ENCODE measurements at places on chromosomes 1 and 21. TPM values are rescaled to one million over a fixed set of nuclear protein-coding genes. Genes with fewer than 3 reads are reported as not detected.
A peak's percentile ranks its signal among the peaks of the same experiment; 100 is the strongest.

PTGS2 gene
- 21.0 TPM for total RNA-seq

SERPINC1 gene
- not detected for total RNA-seq

- no peak for DNase-seq
Observed at GRCh38 chr21:43953021-43953420, 59.1 kb upstream of the TRAPPC10 start.

- no peak for DNase-seq
Observed at GRCh38 chr1:154342132-154342531, 16.8 kb downstream of the ATP8B2 start.

DNA sequence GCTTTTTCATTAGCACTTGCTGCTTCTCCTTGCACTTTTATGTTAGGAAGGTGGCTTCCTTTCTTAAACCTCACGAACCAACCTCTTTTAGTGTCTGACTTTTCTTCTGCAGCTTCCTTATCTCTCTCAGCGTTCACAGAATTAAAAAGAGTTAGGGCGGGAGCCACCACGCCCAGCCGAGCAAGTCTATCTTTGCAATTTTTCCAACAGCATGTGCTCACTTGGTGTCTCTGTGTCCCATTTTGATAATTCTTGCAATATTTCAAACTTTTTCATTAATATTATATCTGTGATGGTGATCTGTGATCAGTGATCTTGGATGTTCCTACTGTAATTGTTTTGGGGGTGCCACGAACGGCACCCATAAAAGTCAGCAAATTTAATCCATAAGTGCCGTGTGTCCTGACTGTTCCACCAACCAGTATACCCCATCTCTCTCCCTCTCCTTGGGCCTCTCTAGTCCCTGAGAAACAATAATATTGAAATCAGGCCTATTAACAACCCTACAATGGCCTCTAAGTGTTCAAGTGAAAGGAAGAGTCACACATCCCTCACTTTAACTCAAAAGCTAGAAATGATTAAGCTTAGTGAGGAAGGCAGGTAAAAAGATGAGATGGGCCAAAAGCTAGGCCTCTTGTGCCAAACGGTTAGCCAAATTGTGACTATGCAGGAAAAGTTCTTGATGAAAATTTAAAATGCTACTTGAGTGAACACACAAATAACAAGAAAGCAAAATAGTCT lies 15.9 kb upstream of the ITPKB start:
- no peak for DNase-seq

- peak; percentile 21 for DNase-seq
Observed at GRCh38 chr1:34164771-34165391, at the start of gene CSMD2. Gene CSMD2 (minus strand): TSS chr1:34165230. CDS start chr1:34165097, 133 bp downstream.

- no peak for DNase-seq
Observed at GRCh38 chr1:15559189-15559810, 25.6 kb downstream of the AGMAT start.

- no peak for DNase-seq
Observed at GRCh38 chr1:20399196-20399595, 86.8 kb downstream of the CAMK2N1 start.

- no peak for DNase-seq
Observed at GRCh38 chr1:246613096-246613758, 47.0 kb downstream of the CNST start.

DNA sequence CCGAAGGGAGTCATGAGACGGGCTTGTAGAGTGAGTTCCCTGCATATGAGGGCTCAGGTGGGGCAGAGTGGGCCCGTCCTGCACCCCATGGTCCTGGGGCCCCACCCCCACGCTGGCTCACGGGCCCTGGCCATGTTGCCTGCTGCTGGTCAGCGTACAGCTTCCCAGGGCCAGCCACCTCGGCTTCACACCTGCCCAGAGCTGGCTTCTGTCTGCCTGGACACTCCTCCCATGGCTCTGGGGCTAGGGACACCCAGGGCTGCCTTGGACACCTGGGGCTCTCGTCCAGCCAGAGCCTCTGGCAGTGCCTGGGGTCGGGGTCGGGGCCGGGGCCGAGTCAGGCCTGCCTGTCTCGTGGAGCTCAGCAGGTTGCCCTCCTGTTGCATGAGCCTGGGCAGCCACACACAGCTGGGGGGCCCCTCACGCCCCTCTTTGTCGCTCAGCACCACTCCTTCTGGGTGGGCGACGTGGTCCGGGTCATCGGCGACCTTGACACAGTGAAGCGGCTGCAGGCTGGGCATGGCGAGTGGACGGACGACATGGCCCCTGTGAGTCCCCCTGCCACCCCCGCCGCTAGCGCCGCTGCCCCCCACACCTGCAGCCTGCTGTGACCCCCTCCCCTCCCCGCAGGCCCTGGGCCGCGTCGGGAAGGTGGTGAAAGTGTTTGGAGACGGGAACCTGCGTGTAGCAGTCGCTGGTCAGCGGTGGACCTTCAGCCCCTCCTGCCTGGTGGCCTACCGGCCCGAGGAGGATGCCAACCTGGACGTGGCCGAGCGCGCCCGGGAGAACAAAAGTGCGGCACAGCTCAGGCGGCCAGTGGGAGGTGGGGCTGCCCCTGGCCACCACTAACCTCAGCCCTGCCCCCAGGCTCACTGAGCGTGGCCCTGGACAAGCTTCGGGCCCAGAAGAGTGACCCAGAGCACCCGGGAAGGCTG lies 5.5 kb upstream of the MMP23B start:
- DNase-seq: no peak
